ENCODE measurements at places on chromosomes 1 and 21.

DNA sequence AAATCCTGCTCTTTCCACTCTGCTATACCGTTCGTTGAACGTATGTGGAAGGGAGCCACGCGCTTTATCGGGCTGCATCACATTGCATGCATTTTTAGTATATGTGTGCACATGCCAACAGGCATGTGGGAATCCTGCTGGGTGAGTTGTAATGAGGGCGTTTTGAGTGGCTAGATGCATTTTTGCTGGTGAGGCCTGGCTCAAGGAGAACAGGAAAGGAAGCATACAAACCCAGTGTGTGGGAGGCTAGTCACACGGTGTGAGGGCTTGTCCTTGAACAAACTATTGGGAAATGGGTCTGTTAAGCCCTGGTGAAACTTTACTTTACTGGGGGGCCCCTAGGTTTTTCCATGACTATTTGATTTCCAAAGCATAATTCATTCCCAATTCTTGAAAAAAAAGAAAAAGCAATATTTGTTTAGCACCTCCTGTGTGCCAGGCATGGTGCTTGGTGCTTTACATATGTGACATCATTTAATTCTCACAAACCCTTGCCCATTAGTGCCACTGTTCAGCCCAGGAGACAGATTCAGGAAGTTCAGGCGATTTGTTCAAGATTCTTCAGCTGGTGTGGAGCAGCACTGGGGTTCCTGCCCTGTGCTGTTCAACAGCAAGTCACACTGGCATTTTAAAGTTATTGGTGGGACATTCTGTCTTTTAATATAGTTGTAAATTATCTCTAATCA is 25.6 kb upstream of the JUN start:
- DNase-seq, result no peak

GRCh38 chr1:66648901-66649595 is 103.2 kb upstream of the DYNLT5 start:
- no peak for DNase-seq

DNA sequence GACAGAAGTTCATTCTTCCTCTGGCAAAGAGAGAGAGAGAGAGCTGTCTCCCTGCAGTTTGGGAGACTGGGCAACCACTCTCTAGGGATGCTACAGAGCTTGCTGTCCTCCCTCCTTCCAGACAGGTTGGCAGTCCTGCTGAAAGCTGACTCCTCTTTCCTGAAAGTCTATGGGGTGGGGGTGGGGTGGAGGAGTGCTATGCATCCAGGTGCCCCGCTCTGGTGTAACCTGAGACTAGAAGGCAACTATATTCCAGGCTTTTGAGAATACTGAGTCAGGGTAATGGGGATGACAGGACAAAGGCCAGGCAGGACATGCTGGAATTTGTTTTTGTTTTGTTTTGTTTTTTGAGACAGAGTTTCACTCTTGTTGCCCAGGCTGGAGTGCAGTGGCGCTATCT is 55.4 kb downstream of the OPTC start:
- no peak for DNase-seq

- DNase-seq, result no peak
Measured at GRCh38 chr1:173871091-173871490, 2.9 kb downstream of the ZBTB37 start.

- no peak for DNase-seq
Measured at GRCh38 chr1:160708118-160708517, 3.5 kb downstream of the CD48 start.
